Suprapubic skin (tissue), 4 donors: ENCODE measurements at places on chromosomes 3 and 15. TPM values are rescaled to one million over a fixed set of nuclear protein-coding genes. Genes with fewer than 3 reads are reported as not detected.

GRCh38 chr3:38707730-38708129 is 58.2 kb upstream of the SCN5A start:
- DNase-seq, result no peak
- H3K36me3 ChIP-seq, result no peaks in the 10 kb centered on the region
- H3K27ac ChIP-seq, result no peak overlapping the region
- H3K4me1 ChIP-seq, result no peaks in the 10 kb centered on the region
- peaks cover 4% of the 10 kb centered on the region for H3K27me3 ChIP-seq
- H3K4me3 ChIP-seq, result no peak overlapping the region

DNA sequence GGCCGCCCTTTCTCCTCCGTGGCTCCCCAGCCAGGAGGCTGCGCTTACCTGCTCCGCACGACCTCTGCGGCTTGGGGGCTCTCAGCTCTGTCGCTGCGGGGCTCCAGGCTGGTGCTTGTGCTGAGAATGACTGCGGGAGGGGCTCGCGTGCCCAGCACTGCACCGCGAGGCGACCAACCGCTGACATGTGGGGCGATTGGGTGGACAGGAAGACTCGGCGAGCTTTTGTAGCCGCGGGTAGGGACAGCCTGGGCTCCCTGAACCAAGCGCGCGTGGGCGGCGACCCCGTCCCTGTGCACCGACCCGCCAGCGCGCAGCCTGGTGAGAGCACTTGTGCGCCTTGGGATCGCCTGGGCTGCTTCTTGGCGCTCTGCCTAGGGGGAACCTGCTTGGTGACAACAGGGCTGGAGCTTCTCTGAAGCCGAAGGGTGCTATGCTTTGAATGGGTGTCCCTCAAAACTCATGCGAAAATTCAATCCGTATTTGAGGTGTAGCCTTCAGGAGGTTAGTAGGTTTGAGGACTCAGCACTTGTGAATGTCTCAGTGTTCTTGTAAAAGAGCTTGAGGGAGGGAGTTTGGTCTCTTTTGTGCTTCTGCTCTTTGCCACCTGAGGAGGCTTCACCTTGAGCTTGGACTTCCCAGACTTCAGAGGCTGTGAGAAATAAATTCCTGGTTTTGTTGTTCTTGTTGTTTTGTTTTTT is 50.4 kb downstream of the IL12A start:
- DNase-seq, result no peak
- H3K4me1 ChIP-seq, result peaks cover 8% of the 10 kb centered on the region
- no peak overlapping the region for H3K27ac ChIP-seq
- H3K36me3 ChIP-seq, result no peaks in the 10 kb centered on the region
- H3K27me3 ChIP-seq, result peaks cover 38% of the 10 kb centered on the region

DNA sequence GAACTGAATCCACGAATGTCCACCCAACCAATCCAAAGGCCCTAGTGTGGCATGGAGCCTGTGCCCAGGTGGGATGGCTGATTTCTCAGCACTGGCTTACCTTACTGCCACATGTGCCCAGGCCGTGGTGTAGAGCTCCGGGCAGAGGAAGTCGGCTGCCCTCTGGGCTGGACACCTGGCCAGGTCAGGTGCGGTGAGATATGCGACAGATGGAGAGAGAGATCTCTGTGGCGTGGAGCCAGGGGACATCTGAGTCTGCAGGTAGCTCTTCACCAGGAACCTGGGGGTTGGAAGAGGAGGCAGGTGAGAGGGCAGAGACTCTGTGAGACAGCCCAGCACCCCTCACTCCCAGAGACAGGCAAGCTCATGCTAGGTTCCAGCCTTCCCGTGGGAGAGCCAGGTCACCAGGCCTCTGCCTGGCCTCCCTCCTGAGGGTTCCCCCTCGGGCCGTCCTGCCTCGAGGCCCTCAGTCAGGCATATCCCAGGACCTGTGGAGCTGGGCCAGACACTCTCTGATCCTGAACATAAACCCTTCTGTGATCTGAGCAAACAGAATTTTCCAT is 12.6 kb downstream of the ACOX2 start:
- peaks cover 13% of the 10 kb centered on the region for H3K4me1 ChIP-seq
- H3K36me3 ChIP-seq, result peaks cover 37% of the 10 kb centered on the region
- no peak overlapping the region for H3K27ac ChIP-seq
- no peaks in the 10 kb centered on the region for H3K27me3 ChIP-seq
- DNase-seq, result no peak

DNA sequence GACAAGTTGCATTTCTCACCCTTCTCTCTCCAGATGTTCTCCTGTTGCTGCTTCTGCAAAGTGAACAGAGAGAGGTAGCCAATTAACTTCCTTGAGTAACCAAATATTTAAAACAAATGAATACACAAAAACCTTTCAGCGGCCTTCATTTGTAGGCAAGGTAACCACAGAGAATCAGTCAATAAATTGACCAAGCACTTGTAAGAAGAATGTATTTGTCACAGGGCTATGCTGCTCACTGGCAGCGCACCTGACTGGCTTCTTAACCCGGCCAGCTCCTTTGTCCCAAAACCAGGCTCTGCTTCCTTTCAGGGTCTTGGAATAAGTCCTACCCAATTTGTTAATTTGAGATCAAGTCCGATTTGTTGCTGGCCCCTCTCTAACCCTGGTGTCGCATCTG is 43.5 kb upstream of the STXBP5L start:
- no peak overlapping the region for H3K27ac ChIP-seq
- H3K4me1 ChIP-seq, result no peaks in the 10 kb centered on the region
- H3K4me3 ChIP-seq, result no peak overlapping the region
- no peaks in the 10 kb centered on the region for H3K36me3 ChIP-seq
- no peak for DNase-seq

Gene LSMEM2
- total RNA-seq, result not detected

Gene TM4SF4
- not detected for total RNA-seq

Gene ISLR
- 21.1 TPM for total RNA-seq

Gene RASGRF1
- total RNA-seq, result not detected

Gene ZBTB47
- total RNA-seq, result 17.9 TPM

Gene HIGD2B
- total RNA-seq, result not detected

Gene SEMA6D
- 22.0 TPM for total RNA-seq

Gene POLQ
- 0.76 TPM for total RNA-seq

Gene ARPP21
- not detected for total RNA-seq
